ENCODE measurements at places on chromosomes 13 and 19.

DNA sequence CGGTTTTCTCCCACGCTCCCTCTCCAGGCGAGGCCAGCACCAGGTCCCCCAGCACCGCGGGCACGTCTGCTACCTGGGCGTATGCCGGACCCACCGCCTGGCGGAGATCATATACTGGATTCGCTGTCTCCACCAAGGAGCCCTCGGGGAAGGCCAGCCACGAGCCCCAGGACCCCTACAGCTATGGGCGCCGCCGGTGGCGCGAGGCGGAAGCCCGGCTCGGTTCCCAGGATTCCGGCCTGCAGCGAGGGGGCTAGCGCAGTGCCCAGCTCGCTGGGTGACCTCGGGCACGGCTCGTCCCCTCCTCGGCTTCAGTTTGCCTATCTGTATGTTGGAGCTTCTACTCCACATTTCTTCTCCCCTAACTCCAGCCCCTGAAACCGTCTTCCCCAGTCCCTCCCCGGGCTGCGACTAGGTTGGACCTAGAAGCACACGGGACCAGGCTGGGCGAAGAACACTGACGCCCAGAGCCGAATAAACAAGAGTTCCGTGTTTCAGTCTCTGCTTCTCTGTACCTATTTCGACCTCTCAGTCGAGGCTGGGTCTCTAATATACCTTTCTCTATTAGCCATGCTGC, 749 bp upstream of the CPT1C start:
- no peak for DNase-seq

DNA sequence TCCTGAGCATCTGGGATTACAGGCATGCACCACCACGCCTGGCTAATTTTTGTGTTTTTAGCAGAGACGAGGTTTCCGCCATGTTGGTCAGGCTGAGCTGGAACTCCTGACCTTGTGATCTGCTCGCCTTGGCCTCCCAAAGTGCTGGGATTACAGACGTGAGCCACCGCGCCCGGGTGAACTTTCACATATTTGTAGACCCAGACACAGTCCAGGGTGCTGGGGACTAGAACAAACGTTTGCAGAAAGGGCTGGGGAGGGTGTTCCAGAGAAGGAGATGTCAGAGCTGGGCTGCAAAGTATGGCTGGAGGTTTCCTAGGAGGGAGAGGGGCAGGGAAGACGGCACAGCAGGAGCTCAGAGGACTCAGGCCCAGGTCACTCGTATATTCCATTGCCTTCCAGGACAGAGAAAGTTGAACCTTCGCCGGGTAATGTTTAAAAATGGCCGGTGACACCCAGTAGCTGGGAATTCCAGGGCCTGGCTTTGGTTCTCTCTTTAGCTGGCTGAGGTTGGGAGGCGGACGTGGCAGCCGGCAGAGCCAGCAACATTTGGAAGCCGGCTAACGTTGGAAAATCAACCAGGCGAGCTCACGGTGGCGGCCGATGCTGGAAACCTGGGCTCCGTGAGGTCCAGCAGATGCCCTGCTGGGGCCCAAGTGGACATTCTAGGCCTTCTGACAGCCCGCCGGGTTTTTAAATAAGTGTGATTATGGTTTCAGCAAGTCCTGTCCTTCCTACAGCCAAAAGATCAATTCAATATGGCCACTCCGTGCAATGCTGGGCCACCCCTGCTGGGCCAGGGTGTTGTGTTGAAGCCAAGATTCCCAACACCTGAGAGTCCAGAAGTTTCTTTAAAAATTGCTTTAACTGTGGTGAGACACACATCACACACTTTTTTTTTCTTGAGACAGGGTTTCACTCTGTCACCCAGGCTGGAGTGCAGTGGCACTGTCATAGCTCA, 41.5 kb downstream of the NFIC start:
- no peak for DNase-seq

DNA sequence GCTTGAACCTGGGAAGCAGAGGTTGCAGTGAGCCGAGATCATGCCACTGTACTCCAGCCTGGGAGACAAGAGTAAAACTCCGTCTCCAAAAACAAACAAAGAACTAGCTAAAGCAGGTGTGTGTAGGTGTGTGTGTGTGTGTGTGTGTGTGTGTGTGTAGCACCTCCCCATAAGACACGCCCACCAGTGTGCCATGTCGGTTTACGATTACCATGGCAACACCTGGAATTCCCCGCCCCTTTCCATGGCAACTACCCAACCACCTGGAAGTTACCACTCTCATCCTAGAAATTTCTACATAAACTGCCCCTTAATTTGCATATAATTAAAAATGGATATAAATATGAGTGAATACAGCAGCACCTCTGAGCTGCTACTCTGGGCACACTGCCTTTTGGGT, 80.9 kb upstream of the ADGRE5 start:
- no peak for DNase-seq

DNA sequence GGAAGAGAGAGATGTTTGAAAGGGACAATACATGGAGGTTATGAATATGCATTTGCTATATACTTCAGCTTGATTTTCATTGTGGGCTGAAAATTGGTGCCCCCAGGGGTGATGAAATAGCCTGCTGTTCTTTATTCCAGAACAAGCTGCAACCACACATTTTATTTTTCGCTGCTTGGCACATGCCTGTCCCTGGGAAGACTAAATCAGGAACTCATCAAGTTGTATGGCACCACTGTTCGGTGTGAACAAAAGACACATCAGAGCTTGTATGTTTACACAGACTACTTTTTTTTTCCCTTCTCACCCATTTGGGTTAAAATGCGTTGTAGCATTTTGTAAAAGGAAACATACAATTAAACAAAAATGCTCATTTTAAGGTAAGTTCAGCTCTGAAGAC, 230.7 kb downstream of the NALCN start:
- no peak for DNase-seq

DNA sequence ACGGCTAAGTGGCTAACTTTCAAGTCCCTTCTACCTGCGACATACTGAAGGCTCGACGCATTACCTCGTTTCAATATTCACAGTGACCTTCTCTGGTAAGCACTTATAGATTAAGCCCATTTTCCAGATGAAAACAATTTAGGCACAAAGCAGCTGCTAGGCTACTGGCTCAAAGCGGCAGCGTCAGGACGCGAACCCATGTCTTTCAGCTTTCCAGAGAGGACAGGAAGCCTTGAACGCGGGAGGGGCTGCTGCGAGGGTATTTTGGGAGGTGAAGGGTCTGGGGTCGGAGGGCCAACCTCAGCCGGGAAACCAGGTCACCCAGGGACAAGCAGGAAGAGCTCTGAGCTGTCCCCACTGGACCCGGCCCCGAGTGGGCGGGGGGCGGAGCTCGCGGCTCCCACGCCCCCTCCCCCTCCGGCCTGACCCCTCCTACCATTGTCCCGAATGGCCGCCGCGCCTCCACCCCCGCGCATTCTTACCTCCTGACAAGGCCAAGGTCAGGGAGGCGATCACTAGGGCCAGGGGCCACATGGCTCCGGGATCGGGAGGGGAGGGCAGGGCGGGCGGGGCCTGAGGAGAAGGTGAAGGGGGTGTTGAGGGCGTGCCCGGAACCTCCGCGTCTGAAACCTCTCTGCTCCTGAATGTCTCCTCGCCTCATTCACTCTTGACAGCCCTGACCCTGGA, at the start of gene KLK13:
TSS of gene KLK13 (minus strand) at position 559 of the 687 bp plus-strand sequence. CDS start at position 534, 25 bp downstream.
- no peak for DNase-seq

- no peak for DNase-seq
Observed at GRCh38 chr13:110771194-110771593, 57.7 kb downstream of the ING1 start.

GRCh38 chr13:45787346-45787745, 64.2 kb downstream of the SIAH3 start:
- no peak for DNase-seq

GRCh38 chr19:15118248-15118647, 11.0 kb downstream of the SYDE1 start:
- no peak for DNase-seq

All from GF-D8 (cell line).